Neural crest cell (in vitro differentiated cells): ENCODE measurements at places on chromosomes 11 and 22. TPM values are rescaled to one million over a fixed set of nuclear protein-coding genes. Genes with fewer than 3 reads are reported as not detected.

The TRMT112 gene
- total RNA-seq = 201 and 207 TPM in 2 replicates

The PRAME gene
- total RNA-seq = 0.21 and 0.52 TPM in 2 replicates

The ARHGEF17 gene
- total RNA-seq = 51.3 and 55.7 TPM in 2 replicates

The BTG4 gene
- total RNA-seq = not detected in 2 replicates

The UCP2 gene
- 66.4 and 71.4 TPM in 2 replicates for total RNA-seq

DNA sequence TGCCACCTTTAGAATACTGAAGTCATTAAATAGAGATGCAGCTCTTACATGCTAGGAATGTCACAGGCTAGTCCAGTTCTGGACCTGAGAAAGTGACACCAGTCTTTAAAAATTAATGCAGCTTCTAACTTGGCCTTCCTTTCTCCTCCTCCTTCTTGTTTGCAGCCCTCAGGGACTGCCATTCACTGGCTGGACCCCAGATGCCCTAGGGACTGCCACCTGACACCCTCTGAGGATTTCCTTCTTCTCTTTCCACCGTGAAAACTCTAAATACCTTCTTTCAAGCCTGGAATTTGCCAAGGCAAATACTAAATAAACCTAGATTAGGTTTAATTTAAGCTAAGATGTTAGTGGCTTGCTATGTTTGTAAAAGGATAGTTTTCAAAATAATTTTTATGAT, 78.4 kb downstream of the MUC15 start:
- no peak for DNase-seq

GRCh38 chr11:123351375-123351774, 78.7 kb upstream of the GRAMD1B start:
- DNase-seq = peak; percentile 3

DNA sequence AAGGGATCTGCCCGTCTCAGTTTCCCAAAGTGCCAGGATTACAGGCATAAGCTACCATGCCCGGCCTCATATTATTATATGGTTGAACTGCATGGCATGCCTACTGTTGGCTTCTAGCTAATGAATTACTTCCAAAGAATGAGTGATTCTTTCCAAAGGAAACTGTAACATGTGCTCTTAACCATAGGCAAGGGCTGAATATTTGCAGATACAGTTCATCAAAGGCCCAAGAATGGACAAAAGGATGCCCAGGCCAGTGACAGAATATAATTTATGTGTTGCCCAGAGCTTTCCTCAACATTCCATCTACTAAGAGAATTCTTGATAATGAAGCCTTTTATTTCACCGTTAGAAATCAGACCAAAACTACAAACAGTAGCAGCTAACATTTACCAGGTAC, 27.0 kb upstream of the CCDC89 start:
- no peak for DNase-seq

DNA sequence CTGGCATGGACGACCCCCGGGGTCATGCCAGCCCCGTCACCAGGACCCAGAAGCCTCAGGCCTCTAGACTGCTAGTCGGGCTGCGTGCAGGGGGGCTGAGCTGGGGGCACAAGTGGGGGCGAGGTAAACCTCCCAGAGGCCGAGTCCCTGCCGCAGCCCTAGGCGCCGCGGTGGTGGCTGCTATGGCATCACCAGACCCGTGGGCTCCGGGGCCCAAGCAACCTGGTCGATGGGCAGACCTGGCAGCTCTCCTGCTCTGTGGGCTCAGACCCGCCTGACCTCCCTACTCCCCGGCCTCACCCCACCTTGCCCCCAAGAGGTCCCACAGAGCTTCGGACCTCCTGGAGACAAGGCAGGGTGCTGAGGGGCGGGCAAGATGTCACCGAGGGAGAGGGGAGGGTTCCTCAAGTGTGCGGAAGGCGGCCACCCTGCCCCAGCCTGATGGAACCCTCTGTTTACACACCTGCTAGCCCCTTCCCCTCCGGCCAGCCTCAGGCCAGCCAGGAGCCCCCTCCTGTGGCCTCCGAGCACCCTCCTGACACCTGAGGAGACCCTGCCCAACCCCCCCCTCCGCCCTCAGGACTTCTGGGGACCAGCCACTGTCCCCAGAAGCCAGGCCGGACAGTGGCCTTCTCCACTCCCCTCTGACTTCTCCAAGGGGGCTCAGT, 9.4 kb downstream of the IGF2 start:
- DNase-seq = no peak

DNA sequence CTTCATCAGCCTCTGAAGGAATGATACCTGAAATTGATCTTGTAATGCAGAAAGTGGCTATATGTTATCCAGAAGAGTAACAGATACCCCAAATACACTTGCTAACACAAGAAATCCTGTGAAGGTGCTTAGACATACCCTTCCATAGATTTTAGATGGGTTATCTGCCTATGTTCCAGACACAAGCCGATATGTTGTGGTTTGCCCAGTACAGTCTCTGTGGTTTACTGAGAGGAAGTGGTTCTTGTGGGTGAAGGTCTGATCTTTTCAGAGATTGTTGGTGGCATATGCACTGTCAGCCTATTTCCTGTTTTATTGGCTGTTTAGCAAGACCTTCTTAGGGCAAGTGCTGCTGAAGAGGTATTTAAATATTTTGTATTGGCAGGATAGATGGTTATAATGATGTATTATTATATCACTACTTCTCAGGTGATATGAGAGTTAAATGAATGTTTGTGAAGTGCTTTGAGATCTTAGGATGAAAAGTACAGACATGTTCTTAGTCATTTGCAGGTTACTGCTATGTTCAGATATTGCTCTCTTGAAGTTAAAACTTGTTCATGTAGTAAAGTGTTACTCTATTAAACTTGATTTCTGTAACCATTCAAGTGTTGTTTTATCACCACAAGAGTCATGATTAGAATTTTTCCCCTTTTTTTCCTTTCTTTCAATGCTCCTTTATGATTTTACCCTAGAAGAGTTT, 8.2 kb downstream of the ARHGEF12 start:
- no peak for DNase-seq

- DNase-seq = no peak
These were observed 301.8 kb downstream of the AASDHPPT start for GRCh38 chr11:106379265-106379664.

DNA sequence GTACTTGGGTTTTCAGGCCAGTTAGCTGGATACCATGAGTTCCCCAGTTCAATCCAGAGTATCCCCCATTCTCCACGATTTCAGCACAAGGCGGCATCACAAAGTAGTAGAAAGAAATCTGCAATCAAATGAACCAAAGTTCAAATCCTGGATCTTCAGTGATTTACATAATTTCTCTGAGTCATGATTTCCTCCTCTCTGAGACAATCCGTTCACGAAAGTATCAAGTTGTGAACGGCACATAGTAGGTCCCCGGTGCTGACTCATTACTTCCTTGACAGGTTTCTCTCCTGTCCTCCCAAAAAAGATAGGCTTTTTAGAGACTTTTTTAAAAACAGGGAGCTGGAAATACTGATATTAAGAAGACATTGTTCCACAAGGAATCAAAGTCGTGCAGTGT, 69.1 kb upstream of the AKIP1 start:
- no peak for DNase-seq

DNA sequence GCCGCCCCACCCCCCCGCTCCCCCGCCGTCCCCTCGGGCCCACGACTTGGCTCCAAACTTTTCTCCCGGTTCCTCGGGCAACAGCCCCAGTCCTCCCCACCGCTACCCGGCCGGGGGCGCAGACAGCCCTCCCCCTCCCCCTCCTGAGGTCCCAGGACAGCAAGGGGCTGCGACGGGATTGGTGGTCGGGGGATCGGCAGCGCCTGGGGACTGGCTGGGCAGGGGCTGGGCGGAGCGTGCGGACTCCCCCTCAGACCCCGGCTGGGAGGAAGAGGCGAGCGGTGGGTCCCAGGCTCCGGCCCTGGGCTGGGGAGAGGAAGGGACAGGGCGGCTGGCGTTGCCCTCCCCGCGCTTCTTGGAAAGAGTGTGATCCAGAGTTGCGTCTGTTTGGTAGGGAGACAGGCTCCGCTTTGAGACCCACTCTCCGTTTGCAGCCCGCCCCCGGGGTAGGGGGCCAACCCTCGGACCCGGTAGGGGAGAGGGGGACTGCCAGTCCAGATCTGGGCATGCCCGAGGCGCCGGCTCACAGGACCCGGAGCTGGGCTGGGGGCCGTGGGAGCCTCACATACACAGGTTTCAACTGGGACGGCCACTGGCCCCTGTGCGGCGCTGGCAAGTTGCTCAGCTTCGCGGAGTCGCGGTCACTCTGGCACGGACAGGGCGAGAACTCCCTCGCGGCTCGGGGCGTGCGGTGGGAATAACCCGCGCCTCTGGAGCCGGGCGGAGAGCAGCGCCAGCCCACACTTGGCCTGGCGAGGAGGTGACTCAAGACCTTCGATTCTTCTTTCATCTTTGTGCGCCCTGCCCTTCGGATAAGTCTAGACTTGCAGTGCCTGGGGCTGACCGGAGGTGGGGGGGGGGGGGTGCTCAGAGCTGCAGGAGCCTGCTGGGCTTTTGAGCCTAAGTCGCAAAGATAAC, 999 bp downstream of the TSKU start:
- peak; percentile 81 for DNase-seq

- no peak for DNase-seq
These were observed 25.4 kb downstream of the TENM4 start for GRCh38 chr11:79415411-79415810.

- DNase-seq = no peak
These were observed 847.1 kb downstream of the OPCML start for GRCh38 chr11:132685174-132685611.

DNA sequence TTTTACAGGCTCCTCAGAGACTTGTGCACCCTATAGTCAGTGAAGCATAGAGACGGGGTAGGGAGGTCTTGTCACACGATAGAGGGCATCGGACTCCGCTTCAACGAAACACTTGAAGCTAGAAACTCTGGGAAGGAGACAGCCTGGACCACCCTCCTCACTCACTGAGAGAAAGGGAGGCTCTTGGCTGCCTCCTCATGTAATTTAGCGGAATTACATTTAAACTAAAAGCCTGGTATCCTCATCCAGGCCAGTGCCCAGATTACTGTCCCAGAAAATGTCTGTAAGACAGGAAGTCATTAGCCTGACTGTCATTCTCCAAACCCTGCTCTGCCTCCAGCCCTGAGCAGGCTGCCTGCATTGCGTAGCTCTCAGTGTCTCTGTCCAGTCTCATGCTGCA, 36.0 kb downstream of the TTLL1 start:
- DNase-seq = peak; percentile 12

DNA sequence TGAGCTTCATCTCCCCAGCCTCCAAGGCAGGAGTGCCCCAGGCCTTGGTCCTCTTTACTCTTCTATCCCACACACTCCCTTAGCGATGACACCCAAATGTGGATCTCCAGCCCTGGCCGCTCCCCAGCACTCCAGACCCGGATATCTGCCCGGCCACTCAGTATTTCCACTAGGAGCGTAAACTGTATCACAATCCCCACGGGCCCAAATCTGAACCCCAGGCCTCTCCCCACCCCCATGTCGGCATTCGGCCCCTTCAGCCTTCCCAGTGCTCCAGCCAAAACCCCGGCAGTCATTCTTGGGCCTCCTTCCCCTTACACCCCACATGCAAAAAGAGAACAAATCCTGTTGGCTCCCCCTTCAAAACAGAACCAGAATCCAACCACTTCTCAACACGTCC, 20.8 kb downstream of the WNT11 start:
- DNase-seq = no peak

DNA sequence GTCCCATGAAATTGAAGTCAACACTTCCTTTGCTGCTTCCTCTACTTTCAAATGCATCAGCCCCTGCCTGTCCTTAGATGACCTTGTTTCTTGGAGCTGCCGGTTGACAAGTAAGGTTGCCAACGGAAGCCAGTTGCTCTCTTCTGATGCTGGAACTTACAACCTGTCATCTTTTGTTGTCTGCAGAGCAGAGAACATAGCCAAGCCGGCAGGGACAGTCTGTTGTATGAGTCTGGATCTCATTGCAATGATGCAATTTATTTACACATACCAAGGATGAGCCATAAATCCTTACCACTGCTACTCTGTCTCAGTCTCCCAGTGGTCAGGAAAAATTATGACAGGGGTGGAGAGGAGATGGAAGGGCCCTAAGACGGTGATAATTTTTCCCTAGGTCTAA, 151.4 kb downstream of the BLID start:
- no peak for DNase-seq

DNA sequence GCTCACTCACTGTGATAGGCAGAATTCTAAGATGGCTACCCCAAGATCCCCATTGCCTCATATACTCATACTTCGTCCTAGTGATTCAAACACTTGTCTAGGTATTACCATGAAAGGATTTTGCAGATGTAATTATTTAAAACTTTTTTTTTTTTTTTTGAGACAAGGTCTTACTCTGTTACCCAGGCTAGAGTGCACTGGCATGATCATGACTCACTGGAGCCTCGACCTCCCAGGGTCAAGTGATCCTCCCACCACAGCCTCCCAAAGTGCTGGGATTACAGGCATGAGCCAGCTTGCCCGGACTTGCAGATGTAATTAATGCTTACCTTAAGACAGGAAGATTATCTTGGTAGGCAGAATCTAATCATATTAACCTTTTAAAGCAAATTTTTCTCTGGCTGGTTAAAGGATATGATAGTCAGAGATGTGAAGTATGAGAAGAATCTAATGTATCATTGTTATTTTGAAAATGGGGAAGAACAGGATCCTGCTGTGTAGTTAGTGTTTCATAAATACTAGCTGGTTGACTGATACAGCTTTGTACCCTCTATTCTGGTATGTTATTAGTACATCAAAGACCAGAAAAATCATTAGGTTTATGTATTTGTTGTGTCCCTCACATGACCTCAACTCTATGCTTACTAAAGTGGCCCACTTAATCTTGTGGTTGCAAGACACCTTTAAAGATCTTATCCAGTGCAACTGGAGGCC, 35.5 kb downstream of the C2CD3 start:
- no peak for DNase-seq

DNA sequence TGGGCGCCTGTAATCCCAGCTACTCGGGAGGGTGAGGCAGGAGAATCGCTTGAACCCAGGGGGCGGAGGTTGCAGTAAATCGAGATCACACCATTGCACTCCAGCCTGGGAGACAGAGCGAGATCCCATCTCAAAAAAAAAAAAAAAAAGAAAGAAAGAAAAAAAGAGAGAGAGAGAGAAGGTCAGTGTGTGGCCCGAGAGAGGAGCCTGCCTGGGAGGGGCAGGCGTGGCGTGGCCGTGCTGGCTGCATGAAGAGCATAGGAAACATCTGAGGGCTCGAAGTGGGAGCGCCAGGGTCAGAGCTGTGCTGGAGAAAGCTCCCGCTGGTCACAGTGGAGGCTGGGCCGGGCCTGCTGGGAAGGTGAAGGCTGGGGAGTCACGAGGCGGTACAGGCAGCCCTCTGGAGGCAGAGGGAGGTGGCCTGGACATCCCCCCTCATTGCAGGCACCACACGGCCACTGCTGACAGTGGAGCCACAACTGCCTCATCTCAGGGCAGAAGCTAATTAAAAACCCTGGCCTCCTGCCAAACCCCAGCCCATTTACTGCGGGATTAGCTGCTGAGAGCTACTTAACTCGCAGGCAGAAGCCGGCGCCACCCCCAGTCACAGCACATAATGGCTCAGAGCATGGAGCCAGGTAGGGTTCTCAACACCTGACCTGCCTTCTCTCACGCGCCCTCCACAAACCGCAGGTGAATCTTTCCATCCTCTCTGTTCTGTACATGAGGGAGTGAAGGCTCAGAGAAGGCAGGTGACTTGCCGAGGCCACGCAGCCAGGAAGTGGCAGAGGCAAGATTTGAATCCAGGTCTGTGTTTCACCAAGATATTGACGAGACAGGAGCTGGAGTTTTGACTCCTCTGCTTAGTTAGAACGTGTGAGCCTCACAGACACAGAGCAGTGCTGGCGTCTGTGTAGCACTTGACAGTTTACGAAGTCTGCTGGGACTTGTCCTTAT, 32.6 kb downstream of the NFAM1 start:
- no peak for DNase-seq

- no peak for DNase-seq
These were observed 46.5 kb downstream of the NEU3 start for GRCh38 chr11:75035256-75035655.

- DNase-seq = no peak
These were observed 33.8 kb upstream of the MUC5AC start for GRCh38 chr11:1123970-1124369.

- DNase-seq = no peak
These were observed 46.3 kb downstream of the TRAF6 start for GRCh38 chr11:36463781-36464180.
